ENCODE measurements at places on chromosomes 7 and 10.

DNA sequence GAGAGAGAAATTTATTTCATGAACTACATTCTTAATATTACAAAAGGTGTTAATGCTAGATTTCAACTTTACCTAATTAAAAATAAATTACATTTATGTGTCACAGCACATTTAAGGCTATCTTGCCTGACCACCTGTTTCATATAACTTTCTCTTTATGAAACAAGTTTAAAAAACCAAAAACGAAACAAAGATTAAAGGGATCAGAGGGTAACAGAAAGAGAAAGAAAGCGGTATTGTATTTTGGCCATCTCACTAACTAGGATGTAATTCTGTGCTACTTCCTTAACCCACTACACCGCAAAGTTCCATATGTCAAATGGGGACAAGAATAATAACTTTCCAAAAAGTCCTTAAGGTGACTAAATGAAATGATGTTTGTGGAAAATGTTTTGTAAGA is 6.3 kb upstream of the RHOBTB1 start:
- no peak for DNase-seq

- DNase-seq = no peak
These were observed 49.2 kb upstream of the KCNMA1 start for GRCh38 chr10:77686650-77687417.

DNA sequence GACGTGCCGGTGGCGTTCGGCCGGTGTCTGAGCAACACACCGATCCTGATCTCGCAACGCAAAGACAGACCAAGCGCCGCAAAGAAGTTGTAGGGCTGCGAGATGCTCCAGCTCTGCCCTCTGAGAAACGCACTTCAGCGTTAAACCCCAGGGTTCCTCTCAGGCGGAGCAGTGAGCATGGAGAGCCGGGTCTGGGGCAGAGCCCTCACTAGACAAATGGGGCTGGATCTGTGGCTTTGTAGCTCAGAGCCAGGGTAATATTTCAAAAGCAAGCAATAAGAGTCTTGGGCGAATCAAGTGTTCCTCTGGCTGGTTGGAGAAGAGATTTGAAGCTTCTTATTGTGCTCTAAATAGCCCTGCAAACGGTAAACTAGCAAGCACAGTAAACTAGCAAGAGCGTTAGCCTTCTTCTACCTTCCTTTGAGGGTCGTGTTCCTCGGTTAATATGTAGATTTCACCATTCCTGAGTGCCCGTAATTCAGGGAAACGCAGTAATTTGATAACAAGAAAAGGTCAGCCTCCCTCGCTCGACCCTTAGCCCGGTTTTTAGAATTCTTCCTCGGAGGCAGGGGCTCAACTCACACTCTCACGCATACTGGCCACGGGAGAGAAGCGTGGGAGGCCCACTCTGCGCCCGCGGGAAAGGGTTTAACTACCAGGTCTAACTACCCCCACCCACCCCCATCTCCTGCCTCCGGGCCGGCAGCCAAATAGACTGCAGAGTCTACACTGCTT is 6.7 kb downstream of the SKAP2 start:
- DNase-seq = no peak

- DNase-seq = no peak
These were observed 74.0 kb downstream of the DOCK4 start for GRCh38 chr7:112132051-112132694.

DNA sequence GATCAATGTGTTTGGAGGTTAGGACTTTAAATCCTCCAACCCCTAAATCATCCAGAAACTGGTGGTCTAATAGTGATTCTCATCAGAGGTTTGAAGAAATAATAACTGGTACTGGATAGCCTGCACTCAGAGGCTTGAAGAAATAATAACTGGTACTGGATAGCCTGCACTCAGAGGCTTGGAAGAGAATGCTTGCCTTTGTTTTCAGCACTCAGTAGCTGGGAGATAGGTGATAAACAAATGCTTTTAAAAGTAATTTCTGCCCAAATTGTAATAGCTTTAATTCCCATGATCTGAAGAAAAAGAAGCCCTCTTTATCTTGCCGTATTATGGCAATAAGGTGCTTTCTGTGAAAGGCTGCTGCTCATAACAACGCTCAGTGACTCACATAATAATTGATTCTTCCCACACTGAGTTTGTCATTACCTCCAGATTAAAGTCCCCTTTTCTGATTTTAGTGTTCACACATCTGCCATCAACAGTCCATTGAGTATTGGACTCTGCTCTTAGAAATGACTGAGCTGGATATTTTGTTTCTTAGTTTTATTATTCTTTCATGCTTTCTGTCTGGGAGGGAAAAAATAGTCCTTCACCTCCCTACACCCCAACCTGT is 112.3 kb upstream of the PHYHIPL start:
- no peak for DNase-seq

DNA sequence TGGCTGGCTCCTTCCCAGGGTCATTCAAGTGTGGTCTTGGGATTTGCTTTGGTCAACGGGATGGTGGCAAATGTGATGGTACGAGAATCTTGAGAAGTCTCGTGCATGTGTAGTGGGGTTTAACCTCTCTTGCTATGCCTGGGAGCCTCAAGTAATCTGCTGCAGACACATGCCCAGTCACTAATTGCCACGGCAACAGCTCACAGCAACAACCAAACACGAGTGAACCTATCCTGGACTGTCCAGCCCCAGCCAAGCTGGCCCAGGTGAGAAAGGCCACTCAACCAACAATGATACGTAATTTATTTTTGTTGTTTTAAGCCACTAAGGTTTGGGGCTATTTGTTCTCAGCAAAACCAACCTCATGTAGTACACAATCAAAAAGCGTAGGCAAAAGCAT is 38.1 kb upstream of the DDC start:
- DNase-seq = no peak

- DNase-seq = no peak
These were observed 27.0 kb downstream of the CALML3 start for GRCh38 chr10:5551531-5552375.

GRCh38 chr7:92043637-92044036 is 90.6 kb downstream of the CYP51A1 start:
- no peak for DNase-seq

DNA sequence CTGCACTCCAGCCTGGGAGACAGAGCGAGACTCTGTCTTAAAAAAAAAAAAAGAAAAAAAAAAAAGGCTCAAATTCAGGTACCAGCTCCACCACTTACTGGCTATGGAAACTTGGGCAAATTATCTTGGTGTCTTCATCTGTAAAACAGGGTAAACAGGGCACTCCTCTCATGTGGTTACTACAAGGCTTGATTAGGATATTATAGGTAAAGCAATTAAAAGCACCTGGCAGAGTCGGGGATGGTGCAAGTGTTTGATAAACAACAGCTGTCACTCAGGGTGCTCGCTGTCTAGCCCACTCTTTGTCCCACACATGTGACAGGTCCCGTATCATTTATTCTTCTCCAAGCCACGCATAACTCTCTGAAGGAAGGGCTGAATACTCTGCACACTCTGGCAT is 96.9 kb downstream of the SORBS1 start:
- DNase-seq = no peak

DNA sequence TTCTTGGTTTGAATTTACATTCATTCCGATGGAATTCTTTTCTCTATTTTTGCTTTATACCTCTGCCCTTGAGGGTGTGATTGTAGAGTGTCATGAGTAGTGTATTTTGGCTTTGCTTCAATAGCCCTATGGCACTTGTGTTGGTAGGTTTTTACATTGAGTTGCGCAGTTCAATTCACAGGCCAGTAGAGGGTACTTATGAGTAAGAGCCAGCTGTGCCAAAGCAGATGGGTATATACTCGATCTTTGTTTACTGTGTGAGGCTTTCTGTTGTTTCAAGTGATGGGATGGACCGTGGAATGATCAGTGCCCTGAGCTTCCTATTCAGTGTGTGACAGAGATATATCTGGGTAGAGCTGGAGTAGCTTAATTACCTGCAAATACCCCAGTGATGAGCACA is 4.3 kb upstream of the AKR1C3 start:
- no peak for DNase-seq

DNA sequence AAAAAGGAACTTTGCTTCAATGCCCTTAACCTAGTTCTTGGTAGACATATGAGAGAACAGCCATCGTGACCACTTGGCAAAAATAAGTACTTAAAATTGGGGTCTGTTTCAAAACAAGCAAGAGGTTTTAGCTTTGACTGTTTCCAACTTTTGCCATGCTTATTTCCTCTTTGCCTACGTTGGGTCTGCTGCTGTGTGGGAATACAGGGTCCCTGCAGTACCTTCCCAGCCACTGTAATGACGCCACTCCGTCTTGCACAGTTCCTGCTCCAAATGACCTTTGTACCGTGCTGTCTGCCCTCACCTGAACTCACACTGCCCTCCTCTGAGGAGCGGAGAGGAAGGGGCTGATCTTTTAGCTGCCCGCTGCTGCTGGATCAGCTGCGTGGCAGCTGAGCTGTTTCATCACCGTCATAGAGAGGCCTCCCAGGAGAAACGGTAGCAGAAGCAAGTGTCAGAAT is 133.1 kb downstream of the MAPK8 start:
- DNase-seq = no peak

DNA sequence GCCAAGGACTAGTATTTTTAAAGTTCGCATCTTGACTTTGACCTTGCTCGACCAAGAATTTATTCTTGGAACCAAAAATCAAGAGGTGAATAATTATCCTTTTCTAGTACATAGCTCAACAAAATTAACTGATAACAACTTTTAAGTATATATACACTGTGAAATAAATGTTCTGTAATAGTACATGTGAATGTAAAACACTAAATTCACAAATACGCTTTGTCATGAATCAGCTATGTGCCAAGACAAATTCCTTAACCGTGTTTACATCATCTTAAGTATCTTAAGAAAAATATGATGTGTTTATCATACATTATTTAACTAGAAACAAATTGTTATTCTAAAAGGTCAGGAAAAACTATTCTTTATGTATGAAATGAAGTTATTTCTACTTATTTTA is 83.3 kb downstream of the CUL2 start:
- DNase-seq = no peak

- DNase-seq = no peak
These were observed 38.2 kb downstream of the HK1 start for GRCh38 chr10:69316313-69317059.

DNA sequence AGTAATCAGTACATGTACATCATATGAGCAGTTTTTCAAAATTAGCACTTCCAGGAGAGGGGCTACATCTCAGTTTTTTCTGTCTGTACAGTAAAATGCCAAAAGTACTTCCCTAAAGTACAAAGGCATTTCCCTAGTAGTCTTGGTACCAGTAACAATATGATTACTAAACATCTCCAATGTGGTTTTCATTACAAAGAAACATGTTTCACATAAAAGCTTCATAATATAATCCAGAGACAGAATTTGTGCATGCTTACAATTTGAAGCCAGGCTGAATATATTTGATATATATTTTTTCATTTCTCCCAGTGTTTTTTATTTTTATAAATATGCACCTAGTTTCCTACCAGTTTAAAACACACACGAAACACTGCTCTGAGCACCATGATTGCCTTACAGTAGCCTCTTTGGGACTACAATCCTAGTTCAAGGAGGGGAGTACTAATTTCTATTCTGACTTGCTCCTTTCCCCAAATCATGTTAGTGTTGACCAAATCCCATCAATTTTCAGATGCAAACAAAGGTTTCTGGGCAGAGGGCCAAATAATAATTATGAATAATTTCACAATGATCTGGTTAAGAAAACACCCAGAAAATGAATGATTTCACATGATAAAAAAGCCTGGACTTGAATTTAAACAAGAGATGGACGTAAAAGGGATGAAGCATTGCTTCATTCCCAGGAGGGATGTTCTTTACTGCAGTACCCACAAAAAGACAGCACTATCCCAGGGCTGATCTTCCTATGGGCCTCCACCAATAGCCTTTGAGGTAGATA is 201.3 kb downstream of the SLC25A13 start:
- no peak for DNase-seq

- DNase-seq = no peak
These were observed 29.4 kb upstream of the ABLIM1 start for GRCh38 chr10:114687459-114687858.

- DNase-seq = no peak
These were observed 31.2 kb upstream of the FFAR4 start for GRCh38 chr10:93535293-93535692.

DNA sequence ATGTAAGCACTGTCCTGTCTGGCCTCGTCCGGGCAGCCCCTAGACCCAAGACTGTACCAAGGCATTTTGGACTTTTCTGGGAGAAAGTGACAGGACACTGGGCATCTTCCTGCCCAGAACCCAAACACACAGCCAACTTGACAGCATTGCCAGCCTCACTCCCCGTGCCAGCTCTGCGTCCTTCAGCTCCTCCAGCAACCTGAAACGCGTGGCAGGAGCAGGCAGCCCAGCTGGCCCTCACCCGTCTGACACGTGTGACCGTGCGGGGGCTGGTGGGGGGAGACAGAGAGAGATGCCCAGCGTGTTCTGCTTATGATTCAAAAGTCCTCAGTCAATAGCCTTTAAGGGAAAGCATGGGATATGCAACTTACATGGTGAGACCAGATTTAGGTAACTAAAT is 50.3 kb upstream of the SLC29A3 start:
- DNase-seq = no peak

DNA sequence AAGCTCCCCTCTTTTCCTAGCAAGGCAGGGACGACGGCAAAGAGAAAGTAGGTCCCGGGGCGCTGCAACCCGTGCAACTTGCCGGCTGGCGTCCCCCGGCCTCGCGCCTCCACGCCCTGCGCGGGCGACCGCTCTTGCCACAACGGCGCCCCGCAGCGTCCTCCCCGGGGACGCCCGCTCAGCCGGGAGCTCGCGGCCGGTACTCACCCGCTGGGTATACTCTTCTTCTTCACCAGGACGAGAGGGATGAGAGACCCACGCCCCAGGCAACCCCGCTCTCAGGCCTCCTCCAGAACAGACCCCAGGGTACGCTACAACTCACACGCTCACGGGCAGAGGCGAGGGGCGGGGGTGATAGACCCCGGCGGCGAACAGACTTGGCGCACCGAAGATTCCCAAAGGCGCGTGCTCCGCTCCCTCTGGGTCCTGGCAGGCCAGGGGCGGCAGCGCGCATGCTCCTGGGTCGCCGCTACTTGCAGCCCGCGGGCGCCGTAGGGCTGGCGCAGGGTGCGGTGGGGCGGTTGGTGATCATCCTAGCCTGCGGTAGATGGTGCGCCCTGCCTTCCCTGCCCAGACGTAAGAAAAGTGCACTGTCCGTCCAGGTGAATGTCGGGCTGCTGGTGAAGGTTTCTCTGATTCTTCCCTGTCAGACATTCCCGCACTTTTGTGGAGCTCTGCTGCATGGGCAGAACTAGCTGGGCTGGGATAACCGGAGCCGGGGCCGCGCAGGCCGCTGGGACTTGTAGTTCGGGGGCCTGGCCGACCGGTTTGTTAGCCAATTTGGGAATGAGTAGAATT is at the start of gene CC2D2B:
TSS of gene CC2D2B (plus strand) at position 520 of the 798 bp plus-strand sequence. CDS start 3,349 bp downstream, outside the sequence.
- DNase-seq = peak; percentile 67

All from Panc1 (cell line).